ENCODE measurements at places on chromosomes 3 and 15.

GRCh38 chr3:9598783-9599387 lies 45.3 kb upstream of the LHFPL4 start:
- DNase-seq, result no peak

- DNase-seq, result no peak
Observed at GRCh38 chr15:73909651-73910050, 16.6 kb upstream of the LOXL1 start.

- DNase-seq, result no peak
Observed at GRCh38 chr3:119417771-119418512, 45.5 kb downstream of the TMEM39A start.

GRCh38 chr3:45095916-45096526 lies 50.2 kb downstream of the CDCP1 start:
- no peak for DNase-seq

DNA sequence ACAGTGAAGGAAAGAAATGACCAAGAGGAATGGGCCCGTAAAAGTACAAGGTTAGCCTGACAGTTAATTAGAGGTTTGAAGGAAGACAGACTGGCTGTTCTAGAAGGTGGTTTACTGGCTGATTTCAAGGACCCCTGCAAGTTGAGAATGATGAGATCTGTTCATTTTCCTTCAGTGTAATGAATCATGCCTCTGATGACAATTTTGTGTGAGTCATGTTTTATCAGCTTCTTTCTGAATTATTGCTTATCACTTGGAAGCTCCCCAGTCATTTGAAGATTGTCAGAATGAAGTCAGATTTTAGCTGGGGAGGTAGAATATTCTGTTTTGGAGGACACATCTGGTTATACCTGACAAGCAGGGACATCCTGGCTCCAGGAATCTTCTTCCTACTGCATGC lies 50.6 kb downstream of the DRD3 start:
- DNase-seq, result no peak

DNA sequence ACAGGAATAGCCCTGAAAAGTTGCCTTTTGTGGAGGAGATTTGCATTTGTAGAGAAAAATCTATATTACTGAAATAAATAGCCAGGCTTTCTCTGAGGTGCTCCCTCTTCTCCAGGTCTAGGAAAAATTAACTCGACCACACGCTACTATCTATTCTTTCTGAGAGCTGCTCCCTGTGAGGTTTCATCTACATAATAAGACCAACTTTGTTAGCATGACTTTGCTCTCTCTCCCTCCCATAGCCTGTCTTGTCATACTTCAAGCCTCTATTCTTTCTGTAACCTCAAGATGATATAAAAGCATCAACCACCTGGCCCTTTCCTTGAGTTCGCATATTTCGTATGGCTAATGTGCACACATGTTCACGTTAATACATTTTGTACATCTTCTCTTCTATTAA lies 75.8 kb upstream of the STRIT1 start:
- DNase-seq, result no peak

GRCh38 chr3:135017003-135017893 lies 222.2 kb downstream of the EPHB1 start:
- no peak for DNase-seq

GRCh38 chr3:99565331-99565730 lies 73.1 kb upstream of the COL8A1 start:
- DNase-seq, result no peak

DNA sequence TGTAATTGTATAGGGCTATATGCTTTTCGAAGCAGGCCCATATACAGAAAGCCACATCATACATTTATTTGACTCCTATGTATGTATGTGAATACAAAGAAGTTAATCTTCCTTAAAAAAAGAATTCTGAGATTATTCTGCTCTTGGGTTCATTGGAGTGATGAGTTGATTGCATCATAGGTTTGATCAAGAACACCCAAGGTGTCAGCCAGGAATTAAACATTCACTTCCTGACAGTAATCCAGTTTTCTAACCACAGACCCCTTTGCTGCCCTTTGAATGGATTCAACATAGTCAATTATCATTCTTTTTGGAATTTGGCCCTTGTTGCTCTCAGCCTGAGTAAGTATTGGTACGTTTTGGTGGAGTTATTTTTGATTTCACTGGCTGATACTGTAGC lies 225.6 kb downstream of the CACNA2D3 start:
- no peak for DNase-seq

DNA sequence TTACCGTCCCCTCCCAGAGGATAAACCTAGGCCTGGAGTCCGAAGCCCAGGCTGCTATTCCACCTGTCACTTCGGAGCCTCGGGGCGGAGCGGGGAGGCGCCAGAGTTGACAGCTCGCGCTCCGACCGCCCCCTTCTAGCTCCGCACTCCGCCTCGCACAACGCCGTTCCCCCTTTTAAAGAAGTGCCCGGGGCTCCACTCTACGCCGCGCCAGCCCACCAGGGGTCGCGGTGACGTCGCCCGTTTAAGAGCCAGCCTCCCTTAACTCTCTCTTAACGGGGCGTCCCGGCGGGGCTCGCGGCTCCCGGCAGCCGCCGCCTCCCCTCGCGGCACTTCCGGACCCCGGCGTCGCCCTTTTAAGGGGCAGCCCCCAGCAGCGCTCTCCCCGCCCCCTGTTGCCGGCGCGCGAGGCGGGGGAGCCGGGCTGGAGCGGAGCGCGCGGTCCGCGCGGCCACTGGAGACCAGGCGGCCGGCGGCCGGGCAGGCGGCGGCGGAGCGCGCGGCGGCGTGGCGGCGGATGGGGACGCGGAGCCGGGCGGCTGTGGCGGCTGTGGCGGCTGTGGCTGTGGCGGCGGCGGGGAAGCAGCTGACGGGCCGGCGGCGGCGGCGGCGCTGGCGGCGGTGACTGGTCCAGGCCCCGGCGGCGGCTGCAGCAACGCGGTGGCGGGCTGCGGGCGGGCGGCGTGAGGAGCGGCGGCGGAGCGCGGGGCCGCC lies at the start of gene INAFM2:
INAFM2 (plus strand) TSS at position 454 of the 714 bp plus-strand sequence. CDS start 364 bp downstream, outside the sequence.
- DNase-seq, result peak; percentile 83

DNA sequence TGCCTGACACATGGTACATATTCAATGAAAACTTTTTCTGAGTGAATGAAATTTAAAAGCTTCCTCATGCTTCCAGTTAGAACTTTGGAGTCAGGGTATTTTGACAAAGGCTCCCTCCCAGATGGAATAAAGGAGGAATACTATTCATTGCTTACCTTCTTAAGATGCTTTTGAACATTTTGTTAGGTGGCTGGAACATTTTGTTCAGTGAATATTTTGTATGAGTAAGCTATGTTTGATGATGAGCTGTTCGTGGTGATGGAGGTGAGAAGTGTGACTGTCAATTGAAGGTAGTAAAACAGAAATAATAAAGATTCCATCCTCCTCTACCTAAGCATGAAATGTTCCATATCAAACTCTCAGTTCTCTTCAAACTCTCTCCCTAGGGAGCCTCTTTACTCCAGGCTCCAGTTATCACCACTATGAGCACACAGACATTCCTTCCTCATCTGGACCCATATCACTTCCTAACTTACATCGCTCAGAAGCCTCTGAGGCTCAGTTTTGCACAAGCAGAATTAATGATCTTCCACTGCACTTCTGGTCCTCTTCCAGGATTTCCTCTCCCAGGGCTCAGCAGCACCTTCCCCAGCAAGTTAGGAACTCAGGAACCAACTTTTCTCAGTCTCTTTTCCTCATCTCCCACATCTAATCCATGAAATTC lies 2.5 kb upstream of the AQP9 start:
- no peak for DNase-seq

GRCh38 chr15:43329217-43329959 lies 985 bp downstream of the LCMT2 start:
- DNase-seq, result no peak

- no peak for DNase-seq
Observed at GRCh38 chr3:84836961-84837360, 121.8 kb upstream of the CADM2 start.

GRCh38 chr3:94176988-94177745 lies 114.3 kb downstream of the NSUN3 start:
- no peak for DNase-seq

DNA sequence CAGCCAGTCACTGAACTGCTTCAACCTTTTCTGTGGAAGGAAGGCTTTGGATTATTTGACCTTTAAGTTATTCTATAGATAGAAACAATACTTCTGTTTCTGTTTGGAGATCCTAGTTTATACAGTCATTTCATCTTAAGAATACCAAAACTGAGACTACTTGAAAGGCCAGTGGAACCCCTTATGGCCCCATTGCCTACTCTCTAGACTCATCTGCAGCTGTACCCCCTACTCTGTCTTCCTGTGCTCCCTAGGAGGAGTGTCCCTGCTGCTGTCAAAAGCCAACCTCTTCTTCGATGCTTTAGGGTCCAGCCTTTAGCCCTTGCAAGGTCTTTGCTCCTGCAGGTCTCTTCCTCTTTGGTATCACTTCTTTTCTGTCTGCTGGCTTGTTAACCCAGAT lies 169.6 kb downstream of the EDEM1 start:
- DNase-seq, result no peak

DNA sequence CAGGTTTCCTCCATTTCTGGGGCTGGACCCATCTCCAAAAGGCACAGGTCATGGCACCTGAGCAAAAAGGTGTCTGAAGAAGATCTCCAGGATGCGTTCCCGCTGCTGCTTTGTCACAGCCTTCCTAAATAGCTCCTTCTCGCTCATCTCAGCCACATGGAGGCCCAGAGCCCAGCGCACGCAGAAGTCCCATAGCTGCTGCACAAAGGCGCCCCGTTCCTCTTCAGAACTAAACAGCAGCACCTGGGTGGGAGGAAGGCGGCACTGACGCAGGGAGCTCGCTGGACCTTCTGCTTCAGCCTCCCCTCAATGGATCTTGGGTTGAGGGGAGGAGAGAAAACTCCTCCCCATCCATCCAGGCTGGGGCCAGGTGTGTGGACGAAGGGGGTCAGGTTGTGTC lies 8.4 kb downstream of the DUOX2 start:
- DNase-seq, result no peak

GRCh38 chr3:6180171-6180570 lies 680.7 kb upstream of the GRM7 start:
- no peak for DNase-seq

GRCh38 chr3:112627419-112627818 lies 13.5 kb downstream of the CCDC80 start:
- no peak for DNase-seq

GRCh38 chr3:177483182-177483967 lies 286.1 kb upstream of the TBL1XR1 start:
- no peak for DNase-seq

DNA sequence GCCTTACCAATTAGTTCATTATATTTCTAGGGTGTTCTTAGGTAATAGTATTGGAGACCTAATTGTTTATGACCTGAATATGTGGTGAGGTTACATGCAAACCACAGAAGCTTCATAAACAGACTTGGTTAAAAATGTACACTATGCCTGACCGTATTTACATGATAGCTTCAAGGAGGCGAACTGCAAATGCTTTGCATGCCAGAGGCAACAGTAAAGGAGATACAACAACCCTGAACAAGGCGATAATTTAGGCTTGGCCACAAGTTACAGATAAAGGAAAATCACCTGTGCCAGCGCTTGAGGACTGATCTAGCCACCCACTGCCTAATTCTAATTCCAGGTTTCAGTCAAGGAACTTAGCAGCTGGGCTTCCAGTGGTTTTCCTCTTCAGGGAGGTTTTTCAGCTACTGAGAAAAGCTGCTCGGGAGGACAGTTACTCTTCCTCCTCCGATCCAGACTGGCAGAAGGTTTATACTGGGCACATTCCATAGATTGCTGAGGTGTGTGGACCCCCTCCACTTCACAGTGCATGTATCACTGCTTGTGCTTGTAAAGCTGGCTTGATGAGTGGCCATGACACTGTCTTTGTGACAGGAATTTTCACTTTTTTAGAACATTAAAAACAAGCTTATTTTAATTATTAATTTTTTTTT lies 95.6 kb downstream of the DHX36 start:
- no peak for DNase-seq

GRCh38 chr3:94118390-94118789 lies 55.5 kb downstream of the NSUN3 start:
- DNase-seq, result no peak

DNA sequence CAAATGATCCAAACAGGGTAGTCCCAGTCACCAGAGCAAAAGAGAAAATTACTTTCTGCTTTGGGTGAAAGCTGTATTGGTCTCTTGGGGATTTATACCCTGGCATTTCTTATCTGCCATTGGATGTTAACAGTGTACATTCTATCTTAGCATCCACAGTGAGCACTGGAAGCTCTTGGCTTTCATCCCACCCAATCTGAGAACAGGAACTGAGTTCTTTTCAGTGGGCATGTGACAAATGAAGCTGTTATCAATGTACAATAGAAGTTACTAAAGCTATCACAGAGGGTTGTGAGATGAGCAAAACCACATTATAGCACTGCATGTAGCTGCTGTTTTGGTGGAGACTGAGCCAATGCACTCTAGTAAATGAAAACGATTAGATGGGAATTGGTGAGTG lies 300.7 kb downstream of the TUSC7 start:
- DNase-seq, result no peak

DNA sequence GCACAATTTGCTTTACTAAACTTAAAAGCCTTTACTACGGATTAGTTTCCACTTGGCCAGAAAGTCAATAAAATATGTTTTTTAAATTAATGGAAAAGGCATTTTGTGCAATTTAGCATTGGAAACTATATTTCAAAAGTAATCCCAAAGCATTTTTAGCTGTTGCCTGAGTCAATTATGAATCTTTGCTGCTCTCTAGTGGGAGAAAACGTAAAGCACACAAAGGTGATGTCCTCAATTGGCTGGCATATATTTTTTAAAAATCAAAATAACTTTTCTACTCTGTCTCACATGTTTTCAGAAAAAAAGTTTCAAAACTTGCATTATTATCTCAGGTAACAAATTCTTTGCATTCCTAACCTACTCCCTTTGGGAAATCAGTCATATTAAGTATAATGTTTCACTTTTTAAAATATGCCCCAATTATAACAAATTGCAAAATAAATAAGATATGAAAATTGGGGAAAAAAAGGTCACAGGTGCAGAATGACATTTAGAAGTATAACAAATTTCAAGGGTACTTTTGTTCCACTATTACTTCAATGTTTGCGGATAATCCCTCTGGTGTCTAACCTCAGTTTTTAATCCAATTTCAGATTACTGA lies 47.2 kb upstream of the TEX55 start:
- DNase-seq, result no peak

DNA sequence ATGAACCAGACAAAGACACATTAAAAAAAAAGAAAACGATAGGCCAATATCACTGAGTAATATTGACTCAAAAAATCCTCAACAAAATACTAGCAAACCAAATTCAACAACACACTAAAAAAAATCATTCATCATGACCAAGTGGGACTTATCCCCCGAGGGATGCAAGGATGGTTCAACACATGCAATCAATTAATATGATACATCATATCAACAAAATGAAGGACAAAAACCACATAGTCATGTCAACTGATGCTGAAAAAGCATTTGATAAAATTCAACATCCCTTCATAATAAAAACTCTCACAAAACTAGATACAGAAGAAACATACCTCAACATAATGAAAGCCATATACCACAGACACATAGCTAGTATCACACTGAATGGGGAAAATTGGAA lies 41.8 kb upstream of the ANKRD28 start:
- DNase-seq, result no peak

DNA sequence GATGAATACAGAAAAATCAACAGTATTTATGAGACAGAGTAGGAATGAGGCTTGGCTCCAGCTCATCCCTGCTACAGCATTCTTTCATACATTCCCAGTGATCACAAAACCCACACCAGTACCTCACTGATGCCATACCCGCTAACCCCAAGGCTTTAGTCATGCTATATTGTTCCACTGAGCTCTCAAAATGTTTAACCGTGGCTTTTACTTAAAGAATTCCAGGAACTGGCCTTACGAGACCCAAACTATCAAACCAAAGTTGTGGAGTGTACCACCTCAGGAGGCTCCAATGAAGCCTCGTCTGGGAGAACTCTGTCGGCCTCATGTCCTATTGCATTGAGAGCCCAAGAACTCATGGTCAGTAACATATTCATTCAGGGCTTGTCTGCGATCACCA lies 278.9 kb downstream of the ULK4 start:
- no peak for DNase-seq

GRCh38 chr3:83233715-83234114 lies 1472.3 kb upstream of the GBE1 start:
- DNase-seq, result no peak

All from stimulated activated CD4-positive, alpha-beta T cell treated with anti-CD3 and anti-CD28 coated beads, Interleukin-15, amount 100 ng/mL, for 1 hour (primary cell).